ENCODE measurements at places on chromosomes 4 and X.

DNA sequence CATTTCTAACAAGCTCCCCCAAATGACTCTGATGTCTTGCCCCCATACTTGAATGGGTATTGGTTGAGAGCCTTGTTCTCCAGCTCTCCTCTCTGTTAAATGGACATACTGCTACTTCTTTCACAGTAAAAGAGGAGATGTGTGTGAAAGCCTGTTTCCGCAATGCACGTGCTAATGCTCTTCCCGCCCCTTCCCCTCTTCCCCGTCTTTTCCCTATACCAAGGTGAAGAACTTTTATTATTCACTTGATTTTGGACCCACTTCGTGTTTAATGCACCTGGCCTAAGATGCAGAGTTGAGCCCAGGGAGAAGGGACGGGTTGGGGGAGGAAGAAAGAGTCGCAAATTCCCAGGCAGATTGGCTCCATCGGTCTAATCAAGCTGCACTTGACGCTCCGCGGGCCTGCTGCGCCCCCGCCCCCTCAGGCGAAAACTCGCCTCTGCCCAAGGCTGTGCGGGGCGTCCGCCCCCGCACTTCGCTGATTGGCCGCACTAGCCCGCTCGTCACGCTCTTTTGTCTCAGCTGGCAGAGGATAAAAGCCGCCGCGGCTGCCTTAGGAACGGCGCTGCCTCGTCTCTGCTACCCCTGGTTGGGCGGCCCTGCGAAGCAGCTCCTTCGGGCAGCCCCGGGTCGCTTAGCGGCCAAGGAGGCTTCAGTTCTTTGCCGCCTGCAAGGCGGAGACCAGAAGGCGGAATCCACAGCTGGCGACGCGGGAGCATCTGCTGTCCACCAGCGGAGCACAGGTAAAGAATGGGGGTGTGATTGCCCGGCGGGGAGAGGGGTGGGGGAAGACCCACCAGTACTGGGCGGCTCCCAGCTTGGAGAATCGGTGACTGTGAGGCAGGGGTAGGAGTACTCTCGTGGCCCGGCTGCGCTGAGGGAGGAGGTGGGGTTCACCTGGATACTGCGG is at the start of gene ZCCHC12:
TSS of gene ZCCHC12 (plus strand) at position 562 of the 910 bp plus-strand sequence. CDS start 1,421 bp downstream, outside the sequence.
- peak; percentile 83 for DNase-seq

DNA sequence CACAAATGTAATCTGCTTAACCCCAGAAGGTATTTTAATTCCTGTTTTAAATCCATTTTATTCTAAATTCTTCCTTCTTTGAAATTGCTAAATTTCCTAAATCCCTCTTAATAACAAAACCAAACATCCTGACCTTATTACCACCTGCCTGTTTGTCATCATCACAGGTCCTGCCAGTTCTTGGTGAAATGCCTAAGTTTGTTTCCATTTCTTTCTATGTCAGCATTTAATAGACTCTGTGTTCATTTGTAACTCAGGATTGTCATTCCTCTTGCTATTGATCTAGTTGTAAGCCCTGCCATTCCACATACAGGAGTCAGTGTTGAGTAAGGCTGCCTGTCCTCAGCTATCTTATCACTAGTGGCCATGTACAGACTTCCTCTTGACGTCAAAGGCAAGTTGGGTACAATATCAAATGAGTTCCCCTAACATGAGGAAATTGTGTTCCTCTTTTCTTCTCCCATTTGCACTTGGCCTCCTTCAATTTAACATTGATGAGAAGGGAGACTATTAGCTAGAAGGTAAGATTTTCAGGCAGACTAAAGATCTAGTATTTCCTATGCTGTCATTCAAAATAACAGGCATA is 440.1 kb downstream of the AFF2 start:
- DNase-seq, result peak; percentile 47

- no peak for DNase-seq
These were observed 52.8 kb upstream of the CD99 start for GRCh38 chrX:2638279-2638678.

- DNase-seq, result peak; percentile 77
These were observed 118.5 kb downstream of the BTC start for GRCh38 chr4:74675673-74676279.

DNA sequence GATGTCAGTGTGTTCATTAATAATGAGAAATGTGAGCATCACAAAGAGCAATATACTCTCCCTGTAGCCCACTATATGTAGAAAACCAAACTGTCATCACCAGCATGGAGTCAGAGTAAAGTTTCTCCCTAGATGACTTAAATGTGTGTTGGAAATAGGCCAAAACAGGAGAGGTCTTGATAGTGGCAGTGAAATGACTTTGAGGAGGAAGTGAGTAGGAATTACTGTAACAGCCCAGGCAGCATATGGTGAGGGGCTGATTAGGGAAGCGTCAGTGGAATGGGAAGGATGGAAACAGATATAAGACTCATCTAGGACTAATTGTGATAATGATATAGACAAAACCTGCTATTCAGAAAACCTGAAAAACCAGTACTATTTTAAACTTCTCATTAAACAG is 83.9 kb downstream of the ATXN3L start:
- DNase-seq, result no peak

DNA sequence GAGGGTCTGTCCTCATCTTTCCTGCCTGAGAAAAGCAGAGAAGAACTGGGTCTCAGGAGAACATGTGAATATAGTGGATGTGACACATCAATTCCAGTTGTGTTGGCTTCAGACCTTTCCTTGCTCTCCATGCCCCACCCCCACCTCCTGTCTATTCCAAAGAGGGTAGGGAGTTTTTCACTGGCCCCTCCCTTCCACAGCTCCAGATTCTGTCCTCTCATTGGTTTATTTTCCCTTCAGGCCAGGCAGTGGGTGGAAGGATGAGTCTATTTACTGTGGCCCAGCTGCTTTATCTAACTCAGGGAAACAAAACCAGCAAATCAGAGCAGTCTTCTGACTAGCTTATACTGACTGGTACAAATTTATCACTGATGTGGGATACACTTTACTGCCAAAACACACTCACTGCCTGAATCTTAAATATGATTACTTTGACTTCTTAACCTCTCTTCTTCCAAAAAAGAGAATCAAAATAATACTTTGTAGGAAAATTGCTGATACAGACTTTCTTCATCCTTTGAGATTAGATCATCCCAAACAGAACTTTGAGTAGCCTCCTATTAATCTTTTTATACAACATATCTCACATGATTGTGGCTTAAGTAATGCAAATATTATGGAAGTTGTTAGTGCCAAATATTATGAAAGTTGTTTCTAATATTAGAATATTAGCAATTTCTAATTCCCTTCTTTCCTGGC is 221.2 kb downstream of the MID1 start:
- no peak for DNase-seq

DNA sequence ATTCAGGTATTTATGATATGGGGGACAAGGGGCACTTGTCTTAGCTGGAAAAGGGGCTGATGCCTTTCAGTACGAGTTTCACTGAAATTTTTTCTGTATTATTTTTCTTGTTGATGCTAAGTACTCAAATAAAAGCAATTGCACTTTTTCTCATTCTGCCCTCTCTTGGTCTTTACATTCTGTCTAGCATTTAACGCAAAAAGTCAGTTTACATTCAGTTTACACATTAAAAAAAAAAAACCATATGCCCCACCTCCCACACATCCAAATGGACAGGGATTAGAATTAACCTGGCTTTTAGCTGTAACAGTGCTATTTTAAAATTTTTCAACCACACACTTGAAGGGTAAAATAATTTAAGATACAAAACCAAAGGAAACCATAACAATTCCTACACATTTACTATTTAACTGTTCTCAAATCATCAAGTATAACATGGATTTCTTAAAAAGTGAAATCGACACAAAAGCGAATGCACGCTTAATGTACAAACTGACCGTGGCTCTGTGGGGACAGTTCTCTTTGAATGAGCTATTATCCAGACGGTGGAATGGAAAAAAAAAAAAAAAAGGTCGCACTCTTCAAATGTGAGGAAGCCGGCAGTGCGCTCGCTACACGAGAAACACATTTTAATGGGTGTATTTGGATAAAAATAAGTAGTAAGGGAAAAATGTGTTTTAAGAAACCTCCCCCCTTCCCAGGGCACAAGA is 1.4 kb downstream of the AMMECR1 start:
- peak; percentile 22 for DNase-seq

DNA sequence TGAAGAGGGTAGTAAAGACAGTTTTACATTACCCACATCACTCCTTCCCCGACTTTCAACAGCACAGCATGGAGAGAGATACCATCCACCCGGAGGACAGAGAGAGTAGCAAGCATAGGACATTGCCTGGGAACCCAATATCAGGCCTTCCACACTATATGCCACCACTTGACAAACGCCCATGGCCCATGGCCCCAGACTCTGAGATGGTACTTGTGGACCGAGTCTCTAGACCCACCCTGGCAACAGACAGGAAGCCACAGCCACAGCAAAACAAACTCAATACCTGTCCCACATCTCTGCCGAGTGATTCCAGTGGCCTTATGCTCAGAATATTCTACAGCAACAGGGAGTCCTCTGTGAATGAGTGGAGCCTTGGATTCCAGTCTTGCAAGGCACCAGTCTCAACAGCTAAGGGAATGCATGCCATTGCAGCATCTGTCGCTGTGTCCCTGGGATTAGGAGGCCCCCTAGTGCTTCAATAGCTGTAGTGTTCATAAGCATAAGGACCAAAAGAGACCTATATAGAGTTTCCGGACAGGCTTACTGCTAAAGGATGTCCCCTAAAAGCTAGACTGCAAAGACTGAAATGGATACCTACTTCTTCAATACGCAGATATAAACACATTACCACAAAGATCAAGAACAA is 14.7 kb upstream of the CT55 start:
- peak; percentile 42 for DNase-seq

- DNase-seq, result peak; percentile 24
These were observed 253.1 kb upstream of the GPC4 start for GRCh38 chrX:133668225-133668931.

DNA sequence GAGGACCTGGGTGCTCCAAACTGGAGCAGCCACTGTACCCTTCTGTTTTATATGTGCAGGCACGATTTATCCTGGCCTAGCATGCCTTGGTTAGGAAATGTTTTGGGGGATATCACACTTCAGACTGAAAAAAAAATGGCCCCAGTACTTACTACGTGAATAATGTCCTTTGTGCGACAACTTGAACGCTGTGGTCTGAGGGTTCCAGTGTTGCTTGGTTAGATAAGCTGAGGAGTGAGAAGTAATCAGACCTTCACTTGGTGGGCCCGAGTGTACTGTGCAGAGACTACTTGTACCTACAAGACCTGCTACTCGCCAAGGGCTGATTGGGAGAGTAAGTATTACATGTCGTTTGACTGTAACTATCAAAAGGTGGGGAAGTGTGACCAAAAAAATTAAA is 678 bp downstream of the DNAAF6 start:
- no peak for DNase-seq

GRCh38 chr4:11548597-11549082 is 119.9 kb upstream of the HS3ST1 start:
- peak; percentile 17 for DNase-seq

DNA sequence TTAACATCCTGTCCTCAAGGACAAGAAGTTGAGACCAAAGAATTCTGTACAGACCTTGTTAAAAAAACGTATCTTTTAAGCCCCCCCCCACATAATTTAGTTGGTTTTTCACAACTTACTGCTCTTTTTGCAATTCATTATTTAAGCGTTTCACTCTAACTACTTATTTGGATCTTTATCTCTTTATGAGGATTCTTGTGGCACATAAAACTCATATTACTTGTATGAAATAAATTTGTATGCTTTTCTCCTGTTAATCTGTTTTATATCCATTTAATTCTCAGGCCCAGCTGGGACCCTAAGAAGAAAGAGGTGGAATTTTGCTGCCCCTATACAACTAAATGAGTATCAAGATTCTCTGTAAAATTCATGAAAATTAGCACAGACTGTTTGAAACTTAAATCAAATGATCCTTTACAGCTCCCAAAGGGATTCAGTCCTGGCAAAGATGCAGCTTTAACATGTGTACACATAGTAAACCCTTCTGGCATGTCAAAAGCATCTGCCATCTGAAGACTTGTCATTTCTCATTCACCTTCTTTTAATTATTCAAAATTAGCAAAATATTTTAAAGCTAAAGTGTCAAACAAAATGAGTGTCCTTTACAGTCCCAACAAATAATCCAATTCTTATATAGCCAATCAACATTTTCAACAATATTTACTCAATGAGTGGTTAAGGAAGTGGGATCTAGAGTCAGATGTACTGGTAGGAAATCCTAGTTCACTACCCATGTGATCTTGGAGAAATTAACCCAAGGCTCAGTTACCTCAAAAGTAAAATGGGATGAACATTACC is 17.7 kb downstream of the ARAP2 start:
- no peak for DNase-seq

DNA sequence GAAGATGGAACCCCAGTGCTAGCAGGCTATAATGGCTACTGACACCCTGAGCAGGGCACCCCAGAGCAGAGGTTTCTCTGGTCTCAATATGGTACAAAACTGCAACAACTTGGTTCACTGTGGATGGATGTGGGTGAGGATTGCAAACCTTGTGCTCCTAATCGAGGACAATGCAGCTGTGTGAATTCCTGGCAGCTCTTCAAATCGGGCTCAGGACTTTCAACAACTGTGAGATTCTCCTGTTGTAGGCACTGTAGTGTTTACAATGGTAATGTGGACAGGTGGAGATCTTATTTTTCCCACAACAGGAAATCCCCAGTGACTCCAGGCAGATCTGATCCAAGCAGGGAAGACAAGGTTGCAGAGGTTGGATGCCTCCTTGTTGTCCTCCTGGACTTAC is 101.5 kb downstream of the RCHY1 start:
- DNase-seq, result no peak

DNA sequence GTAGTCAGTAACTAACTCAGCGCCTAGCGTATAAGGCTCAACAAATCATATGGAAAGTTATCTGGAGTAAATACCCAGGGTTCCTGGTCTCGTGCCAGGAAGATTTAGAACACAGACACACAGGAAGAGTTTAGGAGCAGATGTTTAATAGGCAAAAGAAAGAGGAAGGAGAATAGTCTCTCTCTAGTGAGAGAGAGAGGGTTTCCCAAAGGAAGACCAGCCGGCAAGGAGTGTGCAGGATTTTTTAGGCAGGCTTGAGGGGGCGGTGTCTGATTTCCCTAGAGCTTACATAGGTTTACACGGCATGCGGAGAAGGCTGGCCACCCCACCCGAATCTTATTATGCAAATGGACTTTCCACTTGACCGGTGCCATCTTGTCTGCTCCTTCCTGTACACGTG is 284.0 kb upstream of the FRG1 start:
- no peak for DNase-seq

DNA sequence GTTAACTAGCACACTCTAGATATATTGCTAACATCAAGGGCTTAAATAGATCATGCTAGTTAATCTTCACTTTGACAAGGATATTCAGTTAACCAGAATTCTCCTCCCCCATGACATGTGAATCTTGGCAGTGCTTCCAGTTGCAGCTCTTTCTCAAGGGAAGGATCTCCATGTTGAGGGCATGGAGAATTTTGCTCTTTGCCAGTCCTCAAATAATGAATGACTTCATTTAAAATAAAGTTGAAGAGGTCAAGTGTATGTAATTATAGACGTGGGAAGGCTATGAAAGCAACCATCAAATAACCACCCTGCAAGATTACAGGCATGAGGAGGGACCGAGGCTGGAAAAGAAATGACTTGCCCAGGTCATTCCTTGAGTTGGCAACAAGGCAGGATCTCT is 87.3 kb upstream of the CPEB2 start:
- DNase-seq, result no peak

GRCh38 chr4:20624793-20625374 is 75.4 kb upstream of the PACRGL start:
- DNase-seq, result no peak

All from astrocyte of the hippocampus (primary cell).